ENCODE measurements at places on chromosomes 12 and 14.
A peak's percentile ranks its signal among the peaks of the same experiment; 100 is the strongest.

GRCh38 chr12:29901585-29901984 lies 117.8 kb upstream of the TMTC1 start:
- H3K27ac ChIP-seq = no peak overlapping the region
- H3K27me3 ChIP-seq = no peaks in the 10 kb centered on the region
- no peak for DNase-seq
- no peaks in the 10 kb centered on the region for H3K36me3 ChIP-seq
- H3K4me3 ChIP-seq = no peak overlapping the region

- H3K4me3 ChIP-seq = no peak overlapping the region
- peaks cover 19% of the 10 kb centered on the region for H3K4me1 ChIP-seq
- no peak overlapping the region for H3K27ac ChIP-seq
- no peak for DNase-seq
Observed at GRCh38 chr12:110743571-110744093, 941 bp upstream of the PPP1CC start.

GRCh38 chr14:32004300-32004699 lies 72.8 kb upstream of the ARHGAP5 start:
- DNase-seq = no peak
- no peaks in the 10 kb centered on the region for H3K36me3 ChIP-seq
- no peaks in the 10 kb centered on the region for H3K4me1 ChIP-seq
- H3K27ac ChIP-seq = no peak overlapping the region
- no peak overlapping the region for H3K4me3 ChIP-seq

GRCh38 chr12:96606644-96607043 lies 117.3 kb downstream of the CFAP54 start:
- H3K4me3 ChIP-seq = no peak overlapping the region
- DNase-seq = no peak
- H3K27me3 ChIP-seq = no peaks in the 10 kb centered on the region
- H3K27ac ChIP-seq = no peak overlapping the region
- H3K4me1 ChIP-seq = no peaks in the 10 kb centered on the region

DNA sequence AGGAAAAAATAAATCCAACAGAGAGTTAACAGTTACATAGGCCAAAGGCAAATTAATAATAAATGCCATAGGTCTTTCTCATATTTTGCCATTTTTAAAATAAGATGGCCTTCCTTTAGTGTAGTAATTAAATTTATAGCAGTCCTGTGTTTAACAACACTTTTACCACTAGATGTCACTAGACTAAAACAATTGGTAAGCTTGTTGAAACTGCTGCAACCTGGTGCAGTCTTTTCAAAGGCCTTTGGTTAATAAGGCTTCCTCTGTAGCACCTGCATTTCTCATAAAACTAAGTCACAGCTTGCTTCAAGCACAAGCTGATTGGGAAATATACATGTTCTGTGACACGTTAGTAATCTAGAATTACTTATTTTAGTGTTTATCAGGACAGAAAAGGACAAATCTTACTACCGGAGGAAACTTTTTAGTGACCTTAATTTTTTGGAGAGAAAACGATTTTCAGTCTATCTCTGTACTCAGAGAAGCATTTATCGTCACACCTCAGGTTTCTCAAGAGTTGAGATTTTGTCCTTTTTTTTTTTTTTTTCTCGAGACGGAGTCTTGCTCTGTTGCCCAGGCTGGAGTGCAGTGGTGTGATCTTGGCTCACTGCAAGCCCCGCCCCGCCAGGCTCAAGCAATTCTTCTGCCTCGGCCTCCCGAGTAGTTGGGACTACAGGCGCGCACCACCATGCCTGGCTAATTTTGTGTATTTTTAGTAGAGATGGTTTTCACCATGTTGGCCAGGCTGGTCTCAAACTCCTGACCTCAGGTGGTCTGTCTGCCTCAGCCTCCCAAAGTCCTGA lies 20.0 kb downstream of the BORCS5 start:
- DNase-seq = no peak
- no peak overlapping the region for H3K4me3 ChIP-seq
- no peak overlapping the region for H3K27ac ChIP-seq
- H3K27me3 ChIP-seq = no peaks in the 10 kb centered on the region
- H3K36me3 ChIP-seq = peaks cover 14% of the 10 kb centered on the region

DNA sequence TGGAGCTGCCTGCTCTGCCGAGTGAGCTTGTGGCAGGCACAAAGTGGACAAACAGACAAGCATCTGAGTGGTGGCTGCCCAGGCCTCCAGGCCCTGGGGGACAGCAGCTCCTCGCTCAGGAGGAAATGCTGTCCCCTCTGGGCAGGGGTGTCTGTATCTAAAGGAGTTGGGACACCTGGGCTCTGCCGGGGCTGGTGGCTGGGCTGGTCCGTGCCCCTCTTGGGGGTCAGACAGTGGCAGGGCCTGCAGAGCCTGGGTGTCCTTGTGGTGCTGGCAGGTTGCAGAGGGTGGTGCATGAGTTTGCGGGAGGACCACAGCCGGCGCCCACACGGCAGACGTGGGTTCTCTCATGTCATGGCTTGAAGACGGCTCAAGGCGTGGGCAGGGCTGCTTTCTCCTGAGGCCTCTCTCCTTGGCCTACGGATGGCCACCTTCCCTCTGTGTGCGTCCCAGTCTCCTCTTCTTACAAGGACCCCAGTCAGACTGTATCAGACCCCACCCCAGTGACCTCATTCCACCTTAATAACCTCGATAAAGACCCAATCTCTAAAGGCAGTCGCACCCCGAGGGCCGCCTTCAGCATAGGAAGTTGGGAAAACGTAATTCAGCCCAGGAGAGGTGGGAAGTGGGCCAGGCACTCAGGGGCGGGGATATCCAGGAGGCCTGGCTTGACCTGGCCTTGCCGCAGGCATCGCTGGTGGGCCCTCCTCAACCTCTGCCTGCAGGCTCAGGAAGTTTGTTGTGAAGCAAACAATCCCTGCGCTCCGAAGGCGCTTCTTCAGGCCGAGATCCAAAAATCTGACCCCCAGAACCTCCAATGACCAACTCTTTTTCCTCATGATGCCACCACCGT lies 110.0 kb downstream of the KIF26A start:
- H3K4me3 ChIP-seq = no peak overlapping the region
- H3K4me1 ChIP-seq = no peaks in the 10 kb centered on the region
- no peaks in the 10 kb centered on the region for H3K27me3 ChIP-seq

DNA sequence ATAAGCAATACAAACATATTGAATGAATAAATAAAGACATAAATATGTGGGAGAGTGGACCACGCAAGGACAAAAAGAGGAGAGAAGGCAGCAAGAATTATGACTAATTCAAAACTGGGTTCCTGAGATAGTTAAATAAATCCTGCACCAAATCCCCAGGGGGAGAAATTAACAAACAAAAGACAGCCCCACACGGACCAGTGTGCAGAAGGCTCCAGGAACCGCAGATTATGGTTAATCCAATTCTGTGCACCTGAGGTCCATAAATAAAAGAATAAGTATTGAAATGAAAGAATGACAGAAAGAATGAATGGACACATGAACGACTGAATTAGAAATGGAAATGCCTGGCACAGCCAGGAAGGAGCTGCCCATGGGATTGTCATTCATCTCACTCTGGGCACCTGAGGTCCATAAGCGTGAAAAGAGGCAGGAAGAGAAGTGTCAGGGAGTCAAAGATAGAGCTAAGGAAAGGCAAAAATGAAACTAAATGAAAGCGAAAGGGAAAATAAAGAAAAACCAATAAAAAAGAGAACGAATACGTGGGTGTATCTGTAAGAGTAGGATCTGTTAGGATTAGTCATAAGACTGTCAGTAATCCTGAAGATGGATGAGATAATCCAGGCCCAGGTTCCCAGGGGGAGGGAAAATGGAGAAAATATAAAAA lies 23.3 kb downstream of the MEG3 start:
- H3K27ac ChIP-seq = peak overlapping the region; percentile 16
- no peaks in the 10 kb centered on the region for H3K36me3 ChIP-seq
- H3K4me3 ChIP-seq = no peak overlapping the region

GRCh38 chr14:103449634-103450161 lies 64.5 kb downstream of the MARK3 start:
- peaks cover 14% of the 10 kb centered on the region for H3K4me1 ChIP-seq
- no peak for DNase-seq
- H3K27me3 ChIP-seq = no peaks in the 10 kb centered on the region

GRCh38 chr12:51630986-51631385 lies 40.0 kb downstream of the SCN8A start:
- H3K27ac ChIP-seq = no peak overlapping the region
- no peaks in the 10 kb centered on the region for H3K4me1 ChIP-seq
- DNase-seq = no peak
- peaks cover under 1% of the 10 kb centered on the region for H3K27me3 ChIP-seq

- no peak overlapping the region for H3K4me3 ChIP-seq
- no peak overlapping the region for H3K27ac ChIP-seq
- H3K4me1 ChIP-seq = no peaks in the 10 kb centered on the region
- no peak for DNase-seq
- no peaks in the 10 kb centered on the region for H3K36me3 ChIP-seq
Observed at GRCh38 chr12:80470403-80470802, 26.4 kb downstream of the PTPRQ start.

DNA sequence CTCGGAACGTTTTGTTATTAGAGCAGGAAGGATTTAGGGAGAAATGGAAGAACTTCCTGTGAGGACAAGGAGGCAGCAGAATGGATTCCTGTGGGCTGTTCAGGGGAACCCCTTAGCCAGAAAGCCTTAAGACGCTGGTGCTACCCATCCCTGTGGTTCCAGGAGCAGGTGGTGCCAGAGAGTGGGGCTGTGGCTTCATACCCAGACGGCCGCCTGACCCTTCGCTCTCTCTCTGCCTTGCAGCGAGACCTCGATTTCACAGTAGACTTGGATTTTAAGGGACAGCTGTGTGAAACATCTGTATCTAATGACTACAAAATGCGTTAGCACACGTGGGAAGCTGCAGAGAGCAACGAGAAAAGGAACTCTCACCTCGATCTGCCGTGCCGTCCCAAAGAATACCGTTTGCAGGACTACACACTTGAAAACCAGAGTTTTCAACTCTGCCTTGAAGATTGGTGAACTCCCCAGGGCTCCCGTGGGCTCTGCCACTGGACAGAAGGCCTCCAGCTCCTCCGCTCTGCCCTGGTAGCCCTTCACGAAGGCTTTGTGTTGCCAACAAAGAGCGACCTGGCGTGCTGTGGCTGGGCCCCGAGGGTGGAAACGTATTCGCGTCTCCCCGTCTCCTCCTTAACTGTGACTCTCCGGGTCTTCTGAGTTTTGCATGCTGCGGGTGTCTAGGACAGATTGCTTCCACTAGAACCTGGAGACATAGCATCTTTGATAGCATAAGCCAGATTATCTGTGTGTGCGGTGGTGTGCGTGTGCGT lies 102.0 kb downstream of the PRMT8 start:
- H3K4me3 ChIP-seq = no peak overlapping the region
- DNase-seq = no peak
- no peaks in the 10 kb centered on the region for H3K4me1 ChIP-seq
- no peaks in the 10 kb centered on the region for H3K36me3 ChIP-seq
- H3K27ac ChIP-seq = no peak overlapping the region
- peaks cover 22% of the 10 kb centered on the region for H3K27me3 ChIP-seq

- H3K27ac ChIP-seq = no peak overlapping the region
- no peak overlapping the region for H3K4me3 ChIP-seq
- H3K4me1 ChIP-seq = peaks cover under 1% of the 10 kb centered on the region
- no peak for DNase-seq
- H3K36me3 ChIP-seq = no peaks in the 10 kb centered on the region
Observed at GRCh38 chr14:31414190-31414833, 6.0 kb downstream of the HEATR5A start.

DNA sequence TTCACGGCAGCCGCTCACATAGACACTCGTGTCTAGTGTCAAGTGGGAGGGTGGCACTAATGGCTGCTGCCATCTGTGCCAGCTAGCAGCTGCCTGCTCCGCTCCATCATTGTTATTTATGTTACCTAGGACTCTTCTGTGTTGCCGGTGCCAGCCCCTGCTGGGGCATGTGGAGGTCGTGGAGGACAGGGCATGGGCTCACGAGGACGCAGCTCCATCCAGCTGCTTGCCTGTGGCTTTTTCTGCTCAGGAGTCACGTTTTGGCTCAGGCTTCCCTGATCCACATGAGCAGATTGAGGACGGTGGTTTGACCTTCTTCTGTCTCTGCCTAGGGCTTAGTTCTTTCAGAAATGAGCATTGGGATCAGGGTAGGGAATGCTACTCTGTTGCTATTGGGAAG lies 31.2 kb downstream of the TPCN1 start:
- H3K27ac ChIP-seq = no peak overlapping the region
- DNase-seq = no peak
- H3K4me1 ChIP-seq = no peaks in the 10 kb centered on the region
- H3K27me3 ChIP-seq = no peaks in the 10 kb centered on the region
- H3K36me3 ChIP-seq = peaks cover 2% of the 10 kb centered on the region

- no peak for DNase-seq
- no peak overlapping the region for H3K4me3 ChIP-seq
- no peaks in the 10 kb centered on the region for H3K4me1 ChIP-seq
- no peaks in the 10 kb centered on the region for H3K27me3 ChIP-seq
- H3K27ac ChIP-seq = no peak overlapping the region
Observed at GRCh38 chr14:29806124-29806517, 121.5 kb downstream of the PRKD1 start.

- H3K27me3 ChIP-seq = peaks cover 2% of the 10 kb centered on the region
- no peaks in the 10 kb centered on the region for H3K36me3 ChIP-seq
- H3K27ac ChIP-seq = no peak overlapping the region
Observed at GRCh38 chr12:75868501-75868900, 163.1 kb downstream of the PHLDA1 start.

DNA sequence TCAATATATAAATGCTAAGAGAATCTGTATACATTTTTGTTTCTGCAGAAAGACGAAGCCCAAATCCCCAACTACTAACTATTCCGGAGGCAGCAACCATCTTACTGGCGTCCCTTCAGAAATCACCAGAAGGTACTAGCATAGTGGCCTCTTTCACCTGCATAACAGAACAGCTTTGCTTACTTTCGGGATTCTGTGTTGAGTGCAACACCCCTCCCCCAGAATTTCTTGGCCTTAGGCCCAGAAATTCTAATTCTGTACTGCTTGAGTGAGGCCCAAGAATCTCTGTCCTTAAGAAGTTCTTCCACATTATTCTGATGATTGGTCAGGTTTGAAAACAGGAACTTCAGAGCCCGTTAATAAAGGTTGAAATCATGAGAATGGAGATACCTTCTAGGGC lies 2.9 kb downstream of the SPX start:
- peaks cover 10% of the 10 kb centered on the region for H3K27me3 ChIP-seq
- H3K27ac ChIP-seq = no peak overlapping the region
- H3K4me3 ChIP-seq = no peak overlapping the region

DNA sequence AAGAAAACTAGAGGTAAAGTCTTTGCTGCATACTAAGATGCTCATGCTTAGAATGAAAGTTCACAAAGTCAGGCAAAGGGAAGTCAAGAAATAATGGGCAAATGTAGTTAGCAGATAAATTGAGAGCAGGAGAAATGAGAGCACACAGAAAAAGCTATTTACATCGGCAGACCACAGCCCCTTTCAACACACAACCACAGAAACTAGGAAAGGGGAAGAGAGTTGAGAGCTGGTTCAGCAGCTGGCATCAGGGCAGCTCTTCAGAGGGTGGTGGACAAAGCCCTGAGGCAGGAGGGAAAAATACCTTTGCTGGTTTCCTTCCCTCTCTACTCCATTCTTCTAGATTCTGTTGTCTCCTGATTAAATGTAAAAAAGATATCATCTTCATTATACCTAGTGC lies 95.4 kb upstream of the ANO4 start:
- no peak overlapping the region for H3K4me3 ChIP-seq
- no peaks in the 10 kb centered on the region for H3K4me1 ChIP-seq
- no peaks in the 10 kb centered on the region for H3K27me3 ChIP-seq
- H3K27ac ChIP-seq = no peak overlapping the region

GRCh38 chr14:51593397-51593796 lies 58.3 kb upstream of the FRMD6 start:
- DNase-seq = no peak
- no peak overlapping the region for H3K4me3 ChIP-seq
- no peaks in the 10 kb centered on the region for H3K36me3 ChIP-seq
- H3K27ac ChIP-seq = no peak overlapping the region
- H3K4me1 ChIP-seq = peaks cover 6% of the 10 kb centered on the region

- no peaks in the 10 kb centered on the region for H3K27me3 ChIP-seq
- no peaks in the 10 kb centered on the region for H3K36me3 ChIP-seq
- H3K4me3 ChIP-seq = no peak overlapping the region
- H3K4me1 ChIP-seq = no peaks in the 10 kb centered on the region
- H3K27ac ChIP-seq = no peak overlapping the region
Observed at GRCh38 chr12:98856897-98857540, 211.9 kb downstream of the APAF1 start.
